ELF-1 (cell line): ENCODE measurements at places on chromosomes 1 and 21.
A peak's percentile ranks its signal among the peaks of the same experiment; 100 is the strongest.

DNA sequence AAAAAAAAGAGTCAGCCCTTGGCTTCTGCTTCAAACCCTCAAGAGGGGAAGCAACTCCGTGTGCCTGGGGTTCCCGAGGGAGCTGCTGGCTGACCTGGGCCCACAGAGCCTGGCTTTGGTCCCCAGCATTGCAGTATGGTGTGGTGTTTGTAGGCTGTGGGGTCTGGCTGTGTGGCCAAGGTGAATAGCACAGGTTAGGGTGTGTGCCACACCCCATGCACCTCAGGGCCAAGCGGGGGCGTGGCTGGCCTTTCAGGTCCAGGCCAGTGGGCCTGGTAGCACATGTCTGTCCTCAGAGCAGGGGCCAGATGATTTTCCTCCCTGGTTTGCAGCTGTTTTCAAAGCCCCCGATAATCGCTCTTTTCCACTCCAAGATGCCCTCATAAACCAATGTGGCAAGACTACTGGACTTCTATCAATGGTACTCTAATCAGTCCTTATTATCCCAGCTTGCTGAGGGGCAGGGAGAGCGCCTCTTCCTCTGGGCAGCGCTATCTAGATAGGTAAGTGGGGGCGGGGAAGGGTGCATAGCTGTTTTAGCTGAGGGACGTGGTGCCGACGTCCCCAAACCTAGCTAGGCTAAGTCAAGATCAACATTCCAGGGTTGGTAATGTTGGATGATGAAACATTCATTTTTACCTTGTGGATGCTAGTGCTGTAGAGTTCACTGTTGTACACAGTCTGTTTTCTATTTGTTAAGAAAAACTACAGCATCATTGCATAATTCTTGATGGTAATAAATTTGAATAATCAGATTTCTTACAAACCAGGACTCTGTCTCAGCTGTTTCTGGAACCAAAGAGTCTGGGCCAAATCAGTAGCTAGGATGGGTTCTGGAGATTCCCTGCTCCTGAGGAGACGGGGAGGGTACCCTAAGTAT, 26.8 kb upstream of the KDM4A start:
- no peak for DNase-seq

DNA sequence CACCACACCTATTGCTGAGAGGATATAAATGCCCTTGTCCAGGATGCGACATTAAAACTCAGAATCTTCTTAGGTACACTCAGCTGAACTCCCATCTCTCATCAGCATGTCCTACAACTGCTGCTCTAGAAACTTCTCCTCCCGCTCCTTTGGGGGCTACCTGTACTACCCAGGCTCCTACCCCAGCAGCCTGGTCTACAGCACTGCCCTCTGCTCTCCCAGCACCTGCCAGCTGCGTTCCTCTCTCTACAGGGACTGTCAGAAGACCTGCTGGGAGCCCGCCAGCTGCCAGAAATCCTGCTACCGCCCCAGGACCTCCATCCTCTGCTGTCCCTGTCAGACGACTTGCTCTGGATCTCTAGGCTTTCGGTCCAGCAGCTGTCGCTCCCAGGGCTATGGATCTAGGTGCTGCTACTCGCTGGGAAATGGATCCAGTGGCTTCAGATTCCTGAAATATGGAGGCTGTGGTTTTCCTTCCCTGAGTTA, at the start of gene KRTAP13-4:
KRTAP13-4 (plus strand) TSS at position 51 of the 486 bp plus-strand sequence; CDS start at position 107, 56 bp downstream.
- DNase-seq: no peak

GRCh38 chr21:17454315-17455027, 58.4 kb upstream of the CXADR start:
- DNase-seq: peak; percentile 97

- DNase-seq: peak; percentile 14
These were observed 96.0 kb upstream of the TNFSF4 start for GRCh38 chr1:173302890-173303829.

GRCh38 chr1:220269036-220269435, 3.2 kb downstream of the RAB3GAP2 start:
- no peak for DNase-seq
